SHP77 treated with DMSO at 0.1 percent for 48 hours (cell line): ENCODE measurements at places on chromosomes 2 and 18.
A peak's percentile ranks its signal among the peaks of the same experiment; 100 is the strongest.

- DNase-seq, result peak; percentile 44
Observed at GRCh38 chr18:63192885-63193349, 126.7 kb downstream of the BCL2 start.

DNA sequence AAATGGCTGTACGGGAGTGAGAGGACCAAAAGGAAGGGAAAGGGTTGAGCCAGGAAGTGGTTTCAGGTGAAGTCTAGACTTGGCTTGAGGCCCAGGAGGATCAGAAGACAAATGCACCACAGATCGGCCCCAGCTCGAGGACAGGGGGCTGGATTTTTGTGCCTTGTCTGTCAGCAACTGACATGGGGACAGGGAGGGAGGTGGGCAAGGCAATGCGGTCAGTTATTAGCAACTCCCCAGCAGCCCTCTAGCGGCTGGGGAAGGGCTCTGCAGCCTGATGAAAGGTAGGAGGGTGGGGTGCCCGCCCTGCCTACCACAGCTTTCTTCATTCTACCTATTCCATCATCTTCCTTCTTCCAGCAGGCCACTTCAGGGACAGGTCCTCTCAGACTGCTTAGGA is 50.0 kb downstream of the CPO start:
- peak; percentile 3 for DNase-seq

GRCh38 chr2:173148520-173148919 is 72.9 kb downstream of the MAP3K20 start:
- DNase-seq, result no peak

- DNase-seq, result no peak
Observed at GRCh38 chr2:161139098-161139987, 20.9 kb upstream of the TANK start.

GRCh38 chr2:7709907-7710306 is 792.7 kb downstream of the RNF144A start:
- no peak for DNase-seq

- DNase-seq, result no peak
Observed at GRCh38 chr18:56696966-56697365, 45.8 kb downstream of the WDR7 start.

DNA sequence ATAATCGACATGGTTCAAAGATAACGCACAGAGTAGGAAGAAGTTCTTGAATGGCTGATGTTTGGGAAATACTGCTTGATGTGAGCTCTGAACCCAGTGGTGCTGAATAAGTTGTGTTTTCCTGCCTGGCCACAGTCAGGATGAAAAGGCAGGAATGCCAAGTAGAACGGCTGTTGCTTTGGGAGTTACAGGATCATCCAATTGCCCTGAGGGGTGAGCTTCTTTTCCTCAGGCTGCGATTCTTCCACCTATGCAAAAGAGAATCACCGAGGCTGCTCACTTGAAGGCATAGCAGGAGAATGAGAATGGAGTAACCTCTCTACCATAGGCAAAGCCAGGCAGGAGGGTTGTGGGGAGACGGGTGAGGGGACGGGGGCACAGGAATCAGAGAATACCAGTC is 14.4 kb upstream of the IGFBP2 start:
- DNase-seq, result no peak

DNA sequence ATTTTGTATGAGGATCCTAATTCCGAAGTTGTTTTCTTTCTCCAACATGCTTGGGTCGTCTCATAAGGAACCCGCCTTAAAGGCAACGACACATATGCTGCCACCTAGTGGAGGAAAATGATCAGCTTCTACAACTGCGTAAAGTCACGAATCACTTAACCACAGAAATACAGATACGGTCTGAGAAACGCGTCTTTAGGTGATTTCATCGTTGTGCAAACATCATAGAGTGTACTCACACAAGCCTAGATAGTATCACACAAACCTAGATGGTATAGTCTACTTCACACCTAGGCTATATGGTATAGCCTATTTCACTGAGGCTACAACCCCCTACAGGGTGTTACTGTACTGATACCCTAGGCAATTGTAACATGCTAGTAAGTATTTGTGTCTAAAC is 13.1 kb downstream of the GNLY start:
- DNase-seq, result peak; percentile 36

DNA sequence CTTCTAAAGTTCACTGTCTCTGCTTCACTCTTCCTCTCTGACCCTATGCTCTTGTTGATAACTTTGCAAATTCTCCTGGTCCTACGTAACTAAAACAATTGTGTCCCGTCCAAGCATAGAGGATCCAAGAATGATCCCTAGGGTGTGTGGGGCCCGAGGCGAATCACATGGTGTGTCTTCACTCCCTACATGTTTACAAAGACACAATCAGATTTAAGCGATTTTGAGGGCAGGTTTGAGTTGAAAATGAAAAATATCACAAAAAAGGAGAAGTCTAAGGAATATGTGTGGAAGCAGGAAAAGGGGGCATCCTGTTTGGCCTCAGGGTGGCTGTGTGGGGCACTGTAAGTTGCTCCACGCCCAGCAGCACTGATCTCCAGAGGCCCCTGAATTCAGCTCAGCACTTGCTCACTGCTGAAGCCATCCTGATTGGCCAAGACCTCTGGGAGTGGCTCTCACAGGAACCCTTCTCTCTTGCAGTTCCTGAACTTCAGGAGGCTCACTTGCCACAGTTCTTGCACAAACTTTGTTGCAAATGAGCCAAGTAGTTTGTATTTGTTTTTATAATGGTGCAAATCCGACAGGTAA is 363.6 kb downstream of the ZNF521 start:
- DNase-seq, result no peak

DNA sequence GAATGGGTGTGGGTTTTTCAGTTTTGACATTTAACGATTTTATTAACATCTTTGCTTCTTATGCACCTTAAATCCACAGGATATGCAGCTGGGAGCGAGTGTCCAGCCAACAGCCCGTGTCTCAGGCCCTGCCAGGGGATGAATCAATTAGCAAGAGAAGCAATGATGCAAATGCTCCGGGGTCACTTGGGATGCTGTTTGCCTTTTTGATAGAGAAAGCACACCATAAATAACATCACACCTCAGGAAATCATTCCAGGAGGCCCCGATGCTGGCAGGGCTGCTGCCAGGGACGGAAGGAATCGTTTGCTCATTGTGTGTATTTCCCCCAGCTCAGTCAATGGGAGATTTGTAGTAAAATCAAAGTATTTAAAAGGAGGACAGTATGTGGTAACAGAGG is 394.0 kb upstream of the HNRNPA3 start:
- DNase-seq, result no peak

DNA sequence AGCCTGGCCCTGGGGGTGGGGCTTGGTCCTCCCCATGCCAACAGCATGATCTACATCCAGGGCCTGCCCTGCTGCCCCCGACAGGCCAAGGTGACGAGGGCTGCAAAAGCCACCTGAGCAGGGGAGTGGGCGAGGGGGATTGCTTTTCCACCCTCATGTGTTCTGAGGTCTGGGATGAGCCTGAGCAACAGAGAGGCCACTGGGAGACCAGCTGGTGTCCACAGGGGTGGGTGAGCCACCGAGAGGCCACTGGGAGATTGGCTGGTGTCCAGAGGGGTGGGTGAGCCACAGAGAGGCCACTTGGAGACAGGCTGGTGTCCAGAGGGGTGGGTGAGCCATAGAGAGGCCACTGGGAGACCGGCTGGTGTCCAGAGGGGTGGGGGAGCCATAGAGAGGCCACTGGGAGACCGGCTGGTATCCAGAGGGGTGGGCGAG is 147.4 kb upstream of the GPC1 start:
- DNase-seq, result no peak

- no peak for DNase-seq
Observed at GRCh38 chr2:45794134-45794617, 142.7 kb downstream of the PRKCE start.

DNA sequence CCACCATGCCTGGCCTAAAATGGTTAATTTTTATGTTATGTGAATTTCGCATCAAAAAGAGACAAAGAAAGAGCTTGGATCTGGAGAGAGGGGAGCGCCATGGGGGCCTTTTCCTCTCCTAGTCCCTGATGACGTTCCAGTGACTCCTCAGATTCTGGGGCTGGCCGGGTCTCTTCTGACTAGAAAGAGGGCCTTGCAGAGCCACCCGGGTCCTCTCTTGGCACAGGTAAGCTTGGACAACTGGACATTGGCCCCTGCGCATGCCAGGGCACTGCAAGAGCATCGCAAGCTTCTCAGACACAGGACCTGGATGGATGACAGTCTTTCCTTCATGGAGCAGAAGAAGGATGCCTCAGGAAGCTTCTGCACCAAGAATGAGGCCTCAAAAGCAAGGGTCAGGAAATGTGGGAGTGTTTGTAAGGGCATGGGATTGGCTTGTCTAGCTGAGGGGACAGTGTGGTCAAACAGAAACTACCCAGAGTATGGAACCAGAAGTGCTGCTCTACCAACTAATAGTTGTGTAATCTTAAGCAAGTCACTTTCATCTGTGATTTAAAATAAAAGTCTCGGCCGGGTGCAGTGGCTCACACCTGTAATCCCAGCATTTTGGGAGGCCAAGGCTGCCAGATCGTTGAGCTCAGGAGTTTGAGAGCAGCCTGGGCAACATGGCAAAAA is 35.2 kb downstream of the FOSL2 start:
- DNase-seq, result no peak

DNA sequence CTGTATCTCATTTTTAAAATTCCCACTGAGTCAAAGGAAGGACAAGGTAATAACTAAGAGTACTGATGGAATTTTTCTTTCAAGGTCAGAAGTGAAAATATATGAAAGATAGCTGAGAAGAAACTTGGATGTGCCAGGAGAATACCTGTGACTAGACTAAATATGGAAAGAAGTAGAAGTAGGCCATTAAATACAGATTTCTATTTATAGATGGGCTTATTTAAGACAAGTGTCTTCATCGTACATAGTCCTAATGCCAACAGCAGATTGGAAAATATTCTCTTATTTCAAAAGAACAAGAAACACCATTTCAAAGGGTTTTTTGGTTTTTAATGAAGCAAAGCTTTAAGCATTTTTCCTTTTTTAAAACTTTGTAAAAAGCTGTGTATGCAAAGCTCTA is 22.0 kb downstream of the UGP2 start:
- DNase-seq, result no peak

DNA sequence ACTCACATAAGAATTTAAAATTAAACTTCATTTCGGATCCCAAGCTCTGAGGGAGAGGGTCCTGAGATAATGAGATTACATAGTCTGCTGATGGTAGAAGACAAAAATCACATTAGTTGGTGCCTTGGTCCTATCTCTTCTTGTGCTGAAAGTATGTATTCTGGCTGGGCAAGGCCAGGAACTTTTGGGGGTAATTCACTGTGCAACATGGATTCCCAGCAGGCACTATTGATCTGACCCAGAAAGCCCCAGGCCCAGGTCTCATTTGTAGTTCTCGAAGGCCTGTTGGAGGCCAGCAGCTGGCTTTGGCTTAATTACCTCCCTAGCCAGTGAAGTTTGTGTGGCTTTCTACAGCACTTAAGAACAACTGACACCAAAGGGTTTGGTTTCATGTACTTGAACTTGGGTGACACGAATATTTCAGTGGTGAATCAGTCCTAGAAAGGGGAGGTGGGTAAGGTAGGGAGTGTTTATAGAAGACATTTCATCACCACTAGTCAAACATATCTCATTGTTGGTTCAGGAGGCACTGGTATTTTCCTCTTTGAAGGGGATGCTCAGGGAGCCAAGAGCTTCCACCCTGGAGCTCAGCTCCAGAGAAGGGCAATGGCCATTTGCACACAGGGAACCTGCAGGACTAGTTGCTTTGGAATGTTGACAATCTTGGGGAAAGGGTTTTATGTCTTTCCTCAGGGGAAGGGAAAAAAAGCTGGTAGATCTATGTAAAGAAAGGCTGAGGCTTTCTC is 217.8 kb downstream of the OSR1 start:
- DNase-seq, result peak; percentile 88

GRCh38 chr2:74865770-74866674 is 32.1 kb downstream of the HK2 start:
- no peak for DNase-seq

GRCh38 chr18:42931491-42931890 is 184.0 kb downstream of the RIT2 start:
- no peak for DNase-seq

GRCh38 chr2:154710078-154710477 is 11.6 kb downstream of the KCNJ3 start:
- DNase-seq, result no peak
